Fibroblast of the aortic adventitia (primary cell): ENCODE measurements at places on chromosomes 7 and 10.

DNA sequence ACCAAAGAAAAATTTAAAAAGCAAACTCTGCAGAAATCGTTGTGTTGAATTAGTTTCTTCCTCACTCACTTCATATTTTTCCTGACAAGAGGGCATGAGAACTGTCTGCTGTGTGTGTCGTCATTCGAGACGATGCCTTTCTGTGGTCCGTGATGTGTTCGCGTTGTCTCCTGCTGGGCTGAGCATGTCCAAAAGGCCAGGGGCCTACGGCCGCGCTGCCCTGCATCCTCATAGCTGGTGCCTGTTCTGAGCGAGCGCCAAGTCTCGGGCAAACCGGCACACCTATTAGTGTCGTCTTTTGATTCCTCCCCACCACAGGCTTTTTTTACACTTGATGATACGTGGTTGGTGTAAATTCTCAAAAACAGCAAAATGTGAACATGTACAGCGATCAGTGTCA, 27.4 kb downstream of the WDR37 start:
- no peak for DNase-seq

GRCh38 chr7:30660331-30661255, 21.7 kb downstream of the CRHR2 start:
- DNase-seq, result no peak

DNA sequence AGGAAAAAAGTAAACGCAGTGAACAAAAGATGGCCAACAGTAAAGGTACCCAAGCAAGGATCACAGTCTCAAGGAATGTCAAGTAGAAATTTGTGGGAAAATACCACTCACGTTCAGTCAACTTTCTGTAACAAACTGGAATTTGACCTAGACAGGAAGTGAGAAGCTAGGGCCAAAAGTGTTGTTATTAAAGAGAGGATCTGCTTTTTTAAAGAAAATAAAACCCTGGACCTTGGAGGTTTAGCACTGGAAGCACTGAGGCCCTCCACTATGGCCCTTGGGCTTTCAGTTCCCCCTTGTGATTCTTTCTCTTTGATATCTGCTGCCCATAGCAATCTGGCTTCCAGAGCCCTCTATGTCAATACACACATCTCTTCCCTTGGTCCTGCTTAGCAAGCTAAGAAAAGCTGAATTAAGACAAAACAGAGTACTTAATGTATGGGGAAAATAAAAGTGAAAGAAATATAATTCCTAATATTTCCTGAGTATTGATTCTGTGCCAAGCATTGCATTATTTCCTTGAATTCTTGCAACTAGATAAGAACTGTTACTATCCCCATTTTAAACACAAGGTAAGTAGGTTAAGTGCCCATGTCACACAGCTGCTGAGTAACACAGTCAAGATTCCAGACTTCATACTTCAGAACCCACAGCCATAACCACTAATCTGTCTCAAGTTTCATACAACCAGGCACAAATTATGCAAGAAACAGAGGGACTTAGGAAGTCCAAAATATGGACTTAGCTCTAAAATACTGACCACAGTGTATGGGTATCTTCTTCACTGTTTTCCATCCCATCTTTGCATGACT, 2.6 kb upstream of the ZNF438 start:
- DNase-seq, result peak; percentile 98

DNA sequence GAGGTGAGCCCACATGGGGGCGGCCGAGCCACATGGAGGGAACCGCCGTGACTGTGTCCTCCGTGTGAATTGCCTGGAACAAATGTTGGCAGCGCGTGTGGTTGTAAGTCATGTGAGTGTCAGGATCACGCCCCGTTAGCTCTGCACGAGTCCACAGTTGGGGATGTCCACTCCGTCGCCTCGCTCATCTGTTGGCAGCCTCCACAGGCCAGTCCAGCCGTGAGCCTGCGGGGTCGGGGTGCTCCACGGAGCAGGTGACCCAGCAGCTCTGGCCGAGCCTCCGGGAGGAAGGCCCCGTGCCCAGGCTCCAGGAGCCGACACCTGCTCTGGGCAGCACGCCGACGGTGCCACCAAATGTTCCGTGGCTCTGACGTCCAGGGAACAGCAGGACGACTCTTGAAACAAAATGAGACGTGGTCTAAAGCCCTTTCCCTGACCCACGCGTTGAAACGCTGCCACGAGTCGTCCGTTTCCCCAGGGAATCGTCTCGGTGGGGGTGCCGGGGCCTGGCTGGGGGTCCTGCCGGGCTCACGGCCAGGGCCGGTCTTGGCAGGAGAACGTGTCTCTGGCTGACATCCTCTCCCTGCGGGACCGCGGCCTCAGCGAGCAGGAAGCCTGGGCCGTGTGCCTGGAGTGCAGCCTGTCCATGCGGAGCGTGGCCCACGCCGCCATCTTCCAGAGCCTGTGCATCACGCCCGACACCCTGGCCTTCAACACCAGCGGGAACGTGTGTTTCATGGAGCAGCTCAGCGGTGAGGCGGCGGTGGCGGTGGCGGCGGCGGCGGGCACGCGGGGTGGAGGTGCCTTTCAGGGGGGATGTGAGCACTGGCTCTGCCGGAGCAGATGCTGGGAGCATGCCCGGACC, 7.0 kb downstream of the KNDC1 start:
- no peak for DNase-seq

DNA sequence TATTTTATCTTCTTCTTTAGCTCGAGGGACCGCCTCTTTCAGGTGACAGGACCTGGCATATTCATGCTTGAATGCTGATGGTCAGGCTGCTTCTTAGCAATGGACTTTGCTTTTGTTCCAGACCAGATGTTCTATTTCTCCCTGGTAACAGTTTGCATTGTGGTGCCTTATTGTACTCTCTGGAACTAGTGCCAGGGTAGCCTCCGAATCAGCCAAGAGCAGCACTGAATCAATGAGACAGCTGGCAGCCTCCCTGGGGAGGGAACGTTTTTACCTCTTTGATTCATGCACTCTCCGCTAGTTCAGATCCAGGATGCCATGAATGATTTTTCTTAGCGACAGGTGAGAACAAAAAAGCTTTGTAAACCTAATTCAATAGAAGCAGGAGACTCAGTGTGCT, 54.1 kb upstream of the NXPH1 start:
- DNase-seq, result no peak

DNA sequence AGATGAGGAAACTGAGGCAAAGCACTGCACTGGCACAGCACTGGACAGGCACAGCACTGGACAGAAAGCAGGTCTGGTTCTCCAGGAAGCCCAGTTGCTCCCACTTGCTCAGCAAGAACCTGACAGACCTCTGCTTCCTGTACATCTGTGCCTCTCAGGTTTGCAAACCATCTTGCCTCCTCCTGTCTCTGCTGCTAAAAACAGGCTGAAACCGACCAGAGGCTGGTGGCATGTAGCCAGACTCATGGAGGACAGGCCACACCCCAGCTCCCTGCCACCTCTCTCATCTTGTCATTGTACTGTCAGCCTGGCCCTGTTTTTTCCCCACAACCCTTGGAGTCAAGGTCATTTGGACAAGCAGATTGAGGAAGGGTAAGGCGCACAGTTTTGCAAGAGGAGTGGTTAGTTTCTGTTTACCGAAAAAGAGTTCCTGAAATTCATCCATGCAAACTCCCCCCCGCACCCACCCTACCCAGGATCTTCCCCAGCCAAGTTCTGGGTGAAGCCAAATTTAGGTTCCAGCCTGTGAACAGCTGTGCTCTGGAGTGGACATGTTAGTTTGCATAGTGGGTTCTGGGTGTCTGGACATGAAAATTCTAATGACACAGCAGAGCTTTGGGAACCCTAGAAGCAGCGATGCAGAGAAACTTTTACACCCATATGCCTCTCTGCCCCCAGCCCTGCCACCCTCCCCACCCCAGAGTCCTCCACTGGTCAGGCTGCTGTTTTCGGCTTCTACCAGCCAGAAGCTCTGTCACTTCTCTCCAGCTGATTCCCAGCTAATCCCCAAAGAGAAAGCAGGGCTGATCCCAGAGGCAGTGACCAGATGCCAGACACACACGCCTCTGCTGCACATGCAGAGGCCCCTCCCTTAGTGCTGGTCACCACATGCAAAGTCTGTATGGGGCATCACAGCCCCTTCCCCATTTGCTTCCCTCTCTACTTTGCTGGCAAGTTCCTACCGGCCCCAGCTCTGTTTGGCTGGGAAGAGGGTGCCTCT, 8.5 kb upstream of the C10orf105 start:
- peak; percentile 56 for DNase-seq

DNA sequence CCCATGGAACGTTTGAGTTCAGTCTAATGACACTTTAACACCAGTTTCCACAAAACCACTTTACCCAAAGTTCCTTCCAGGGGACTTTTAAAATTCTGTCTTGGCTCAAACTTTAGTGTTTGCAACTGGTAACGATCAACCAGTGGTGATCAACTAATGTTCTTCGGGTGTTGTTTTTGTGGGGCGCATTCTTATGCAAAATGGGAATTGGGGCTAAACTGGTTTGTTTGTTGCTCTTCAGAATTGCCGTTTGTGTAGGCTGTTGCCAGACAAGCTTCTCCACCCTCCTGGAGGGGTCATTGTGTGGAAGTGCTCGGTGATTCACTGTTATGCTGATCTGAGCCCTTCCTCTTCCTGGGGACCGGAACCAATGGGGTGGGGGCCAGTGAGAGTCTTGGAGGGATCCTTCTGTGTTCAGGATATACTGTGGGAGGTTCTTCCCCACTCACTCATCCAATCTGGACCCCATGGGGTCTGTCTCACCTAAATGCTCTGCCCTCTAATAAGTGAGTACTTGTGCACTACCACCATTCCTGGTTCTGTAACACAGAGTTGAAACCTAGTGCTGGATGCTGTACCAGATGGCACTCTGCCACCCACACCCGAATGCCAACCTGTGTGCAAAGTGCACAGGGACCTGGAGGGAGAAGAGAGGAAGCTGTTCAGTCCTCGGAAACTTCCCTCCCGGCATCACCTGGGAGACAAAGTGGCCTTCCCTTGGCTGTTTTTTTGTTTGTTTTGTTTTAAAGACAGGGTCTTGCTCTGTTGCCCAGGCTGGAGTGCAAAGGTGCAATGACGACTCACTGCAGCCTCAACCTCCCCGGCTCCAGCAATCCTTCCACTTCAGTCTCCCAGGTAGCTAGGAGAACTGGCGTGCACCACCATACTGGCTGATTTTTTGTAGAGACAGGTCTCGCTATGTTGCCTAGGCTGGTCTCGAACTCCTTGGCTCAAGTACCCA, 2.1 kb downstream of the NFE2L3 start:
- DNase-seq, result no peak

GRCh38 chr10:51685768-51686167, 13.6 kb downstream of the CSTF2T start:
- no peak for DNase-seq

GRCh38 chr7:104851268-104851667, 162.7 kb upstream of the KMT2E start:
- no peak for DNase-seq

GRCh38 chr10:28036587-28036986, 37.7 kb upstream of the ODAD2 start:
- no peak for DNase-seq

DNA sequence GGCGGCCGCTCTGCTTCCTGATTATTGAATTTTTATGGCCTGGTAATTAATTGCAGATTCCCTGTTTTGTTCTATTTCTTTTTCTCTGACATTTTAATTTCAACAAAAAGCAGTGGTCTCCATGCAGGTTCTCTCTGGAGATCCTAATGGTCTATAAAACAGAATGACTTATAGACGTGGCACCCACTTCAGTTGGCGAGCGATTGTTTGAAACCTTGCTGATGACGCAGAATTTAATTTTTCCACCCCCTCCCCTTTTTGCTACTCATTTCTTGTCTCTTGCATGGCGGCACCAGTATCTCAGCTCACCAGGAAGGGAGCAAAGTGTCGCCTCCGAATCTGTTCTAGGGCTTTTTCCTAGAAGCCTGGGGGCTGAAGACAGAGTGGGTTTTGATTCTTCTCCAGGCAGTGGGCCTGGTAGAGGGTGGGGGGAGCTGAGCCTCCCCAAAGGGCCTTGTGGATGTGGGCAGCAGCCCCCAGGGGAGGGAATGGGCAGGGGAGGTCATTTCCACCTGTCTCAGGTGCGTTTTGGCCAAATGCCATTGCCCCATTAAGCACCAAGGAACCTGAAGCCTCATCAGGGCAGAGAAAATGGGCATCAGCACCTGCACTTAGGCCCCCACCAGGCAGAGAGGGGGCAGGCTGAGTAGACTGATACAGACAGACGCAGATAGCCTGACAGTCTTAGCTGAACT, 3.5 kb upstream of the COMTD1 start:
- DNase-seq, result no peak

DNA sequence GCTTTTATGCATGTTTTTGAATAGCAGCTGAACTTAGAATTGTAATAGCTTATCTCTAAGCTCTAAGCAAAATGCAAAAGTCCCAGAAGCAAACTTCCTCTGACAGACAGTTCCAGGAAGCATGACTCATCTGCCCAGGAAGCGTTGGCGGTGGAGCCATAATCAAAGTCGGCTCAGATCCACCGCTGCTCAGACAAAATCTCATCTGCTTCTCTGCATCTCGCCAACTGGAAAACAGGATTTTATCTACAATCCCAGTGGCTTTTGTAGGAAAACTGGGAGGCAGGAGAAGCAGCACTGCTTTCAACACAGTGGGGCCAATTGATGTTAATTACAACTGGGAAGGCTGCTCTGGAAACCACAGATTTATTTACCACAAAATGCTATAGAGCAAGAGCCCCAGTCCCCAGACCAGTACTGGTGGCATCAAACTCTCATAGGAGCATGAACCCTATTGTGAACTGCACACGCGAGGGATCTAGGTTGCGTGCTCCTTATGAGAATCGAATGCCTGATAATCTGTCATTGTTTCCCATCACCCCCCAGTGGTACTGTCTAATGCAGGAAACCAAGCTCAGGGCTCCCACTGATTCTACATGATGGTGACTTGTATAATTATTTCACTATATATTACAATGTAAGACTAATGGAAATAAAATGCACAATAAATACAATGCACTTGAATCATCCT, 99.9 kb downstream of the CUBN start:
- peak; percentile 95 for DNase-seq

DNA sequence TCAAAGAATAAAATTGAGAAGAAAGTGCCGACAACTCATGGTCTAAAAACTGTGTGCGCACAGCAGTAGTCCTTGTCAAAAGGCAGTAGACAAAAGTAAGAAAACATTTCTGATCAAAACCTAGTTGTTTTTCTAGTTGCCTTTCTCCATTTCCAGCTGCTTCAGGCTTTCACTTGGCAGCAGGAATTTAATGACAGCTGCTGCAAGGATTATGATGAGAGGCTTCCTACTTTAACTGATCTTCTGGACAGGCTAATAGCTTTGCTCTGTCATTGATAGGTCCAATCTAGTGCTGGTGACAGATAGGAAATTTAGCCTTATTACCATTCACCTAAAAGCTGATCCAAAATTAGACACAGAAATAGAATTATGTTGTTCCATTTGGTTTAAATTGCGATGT, 110.7 kb upstream of the SEMA3C start:
- no peak for DNase-seq

GRCh38 chr7:42080841-42081586, 156.0 kb downstream of the GLI3 start:
- DNase-seq, result no peak

GRCh38 chr7:91193141-91193540, 71.1 kb upstream of the FZD1 start:
- peak; percentile 56 for DNase-seq

DNA sequence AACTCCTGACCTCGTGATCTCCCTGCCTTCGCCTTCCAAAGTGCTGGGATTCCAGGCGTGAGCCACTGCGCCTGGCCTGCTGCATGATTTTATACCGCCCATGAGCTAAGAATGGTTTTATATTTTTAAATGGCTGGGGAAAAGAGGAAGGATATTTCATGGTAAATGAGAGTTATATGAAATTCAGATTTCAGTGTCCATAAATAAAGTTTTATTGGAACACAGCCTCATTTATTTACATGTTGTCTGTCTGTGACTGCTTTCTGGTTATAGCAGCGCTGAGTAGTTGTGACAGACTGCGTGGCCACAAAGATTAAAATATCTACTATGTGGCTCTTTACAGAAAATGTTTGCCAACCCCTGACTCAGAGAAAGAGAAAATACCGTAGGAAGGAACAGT, 2.2 kb downstream of the TRRAP start:
- DNase-seq, result no peak
